ENCODE measurements at places on chromosomes 11 and 22.

DNA sequence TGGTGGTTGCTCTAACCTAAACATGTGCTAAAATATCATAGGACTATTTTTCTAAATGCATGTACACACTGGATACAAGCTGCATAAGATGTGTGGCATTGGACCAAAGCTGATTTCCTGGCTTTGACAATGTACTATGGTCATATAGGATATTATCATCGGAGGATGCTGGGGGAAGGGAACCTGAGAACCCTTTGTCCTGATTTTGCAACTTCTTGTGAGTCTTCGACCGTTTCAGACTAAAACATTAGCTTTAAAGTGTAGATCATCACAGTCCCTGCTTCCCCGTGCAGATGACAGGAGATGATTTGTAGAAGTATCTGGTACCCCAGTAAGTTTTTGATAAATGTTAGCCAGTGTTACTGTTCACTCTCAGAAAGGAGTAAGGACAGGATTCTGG, 554.7 kb downstream of the MIAT start:
- no peak for DNase-seq

- DNase-seq: no peak
These were observed 427.9 kb downstream of the JRKL start for GRCh38 chr11:96817482-96818399.

GRCh38 chr11:18093959-18094358, 11.9 kb downstream of the SAAL1 start:
- DNase-seq: no peak

- peak; percentile 14 for DNase-seq
These were observed 585 bp downstream of the CYB5R3 start for GRCh38 chr22:42648368-42649245.

DNA sequence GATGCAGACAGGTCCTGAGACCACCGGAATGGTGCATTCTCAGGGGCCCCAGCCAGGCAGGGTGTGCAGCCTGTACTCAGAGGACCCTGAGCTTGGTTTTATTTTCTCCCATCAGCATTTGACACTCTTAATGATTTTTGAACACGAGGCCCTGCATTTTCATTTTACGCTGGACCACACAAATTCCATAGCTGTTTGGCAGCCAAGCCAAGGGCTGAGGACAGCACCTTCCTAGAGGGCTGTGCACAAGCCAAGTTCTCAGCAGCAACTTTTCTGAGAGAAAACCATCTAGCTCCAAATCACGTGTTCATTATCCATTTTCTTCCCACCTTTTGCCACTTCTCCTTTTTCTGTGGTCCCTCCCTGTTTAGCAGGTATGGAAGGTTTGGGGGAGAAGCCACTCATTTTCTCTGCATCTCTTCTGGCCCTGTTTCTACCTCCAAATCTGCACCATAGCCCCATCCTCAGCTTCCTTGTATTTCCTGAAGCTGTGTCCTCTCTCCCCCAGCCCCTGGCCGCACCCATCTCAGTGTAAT, 60.4 kb downstream of the TRAF6 start:
- no peak for DNase-seq

GRCh38 chr22:39090426-39091064, 6.5 kb upstream of the APOBEC3H start:
- no peak for DNase-seq

Measured in iPS-NIHi11 (cell line).